NCI-H1048 (cell line): ENCODE measurements at places on chromosomes 6 and 20.

DNA sequence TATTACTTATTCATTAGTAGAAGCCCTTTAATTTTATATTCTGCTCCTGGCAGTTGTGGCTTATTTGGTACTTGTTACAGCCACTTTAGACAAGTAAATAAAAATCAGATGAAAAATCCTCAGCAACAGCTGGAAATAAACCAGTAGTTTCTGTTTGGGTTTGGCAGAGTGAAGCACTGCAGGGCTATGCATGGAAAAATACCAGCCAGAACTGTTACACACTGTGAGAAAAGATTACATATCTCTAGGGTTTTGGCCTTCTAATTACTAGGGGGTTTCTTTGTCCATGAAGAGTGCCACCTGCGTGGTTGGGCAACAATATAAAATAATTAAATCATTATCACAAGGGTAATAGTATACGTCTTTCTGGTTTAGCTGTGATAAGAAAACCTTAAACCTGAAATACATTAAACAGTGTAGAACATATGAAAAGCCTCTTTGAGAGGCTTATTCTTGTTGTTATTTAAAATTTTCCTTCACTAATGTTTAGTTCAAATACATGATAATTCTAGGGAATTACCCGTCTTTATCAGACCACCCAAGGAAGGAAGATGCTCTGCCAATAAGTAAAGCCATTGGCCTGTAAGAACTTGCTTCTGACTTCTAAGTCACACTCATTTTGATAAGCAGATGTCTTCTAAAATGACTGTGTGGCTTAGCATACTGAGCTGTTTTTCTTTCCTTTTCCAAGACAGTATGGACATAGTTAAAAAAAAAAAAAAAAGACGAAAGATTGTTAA, 320.0 kb upstream of the FLRT3 start:
- no peak for DNase-seq

- no peak for DNase-seq
Measured at GRCh38 chr20:50560867-50561266, 50.7 kb downstream of the PTPN1 start.

- no peak for DNase-seq
Measured at GRCh38 chr6:41566961-41567360, 20.8 kb downstream of the FOXP4 start.

- DNase-seq, result no peak
Measured at GRCh38 chr6:1940381-1940780, 305.0 kb downstream of the GMDS start.

DNA sequence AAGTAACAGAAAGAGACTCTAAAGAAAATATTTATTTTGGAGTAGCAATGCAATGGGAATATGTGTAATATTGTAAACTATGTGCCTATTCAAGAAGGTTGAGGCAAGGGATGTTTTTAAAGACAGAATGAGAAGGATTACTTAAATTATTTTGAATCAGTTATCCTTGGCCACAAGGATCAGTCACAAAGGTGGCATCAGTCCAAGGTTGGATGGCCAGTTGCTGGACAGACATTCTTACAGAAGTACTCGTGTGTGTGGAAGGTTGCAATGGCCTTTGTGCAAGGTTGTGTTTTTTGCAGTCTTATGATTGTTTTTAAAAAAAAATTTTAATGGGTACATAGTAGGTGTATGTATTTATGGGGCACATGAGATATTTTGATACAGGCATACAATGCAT, 2.0 kb downstream of the QRSL1 start:
- DNase-seq, result no peak

- DNase-seq, result no peak
Measured at GRCh38 chr6:144675231-144675861, 390.2 kb downstream of the UTRN start.

DNA sequence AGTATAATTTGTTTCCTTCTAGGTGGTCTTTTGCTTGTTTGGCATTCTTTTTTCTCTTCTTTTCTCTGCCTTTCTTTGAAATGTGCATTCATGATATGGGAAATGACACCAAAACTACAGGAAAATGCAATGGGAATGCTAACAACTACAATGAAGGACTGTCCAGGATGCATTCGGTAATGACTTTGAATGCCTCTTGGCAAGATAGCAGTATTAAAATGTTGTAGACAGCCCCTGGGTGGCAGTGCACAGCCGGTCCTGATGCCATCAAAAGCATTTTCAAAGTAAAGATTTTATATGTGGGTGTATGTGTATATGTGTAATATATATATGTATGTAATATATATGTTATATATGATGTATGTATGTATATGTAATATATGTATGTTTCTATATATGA, 218.8 kb upstream of the MMS22L start:
- no peak for DNase-seq

GRCh38 chr6:134114489-134114888, 62.1 kb upstream of the SLC2A12 start:
- DNase-seq, result no peak

DNA sequence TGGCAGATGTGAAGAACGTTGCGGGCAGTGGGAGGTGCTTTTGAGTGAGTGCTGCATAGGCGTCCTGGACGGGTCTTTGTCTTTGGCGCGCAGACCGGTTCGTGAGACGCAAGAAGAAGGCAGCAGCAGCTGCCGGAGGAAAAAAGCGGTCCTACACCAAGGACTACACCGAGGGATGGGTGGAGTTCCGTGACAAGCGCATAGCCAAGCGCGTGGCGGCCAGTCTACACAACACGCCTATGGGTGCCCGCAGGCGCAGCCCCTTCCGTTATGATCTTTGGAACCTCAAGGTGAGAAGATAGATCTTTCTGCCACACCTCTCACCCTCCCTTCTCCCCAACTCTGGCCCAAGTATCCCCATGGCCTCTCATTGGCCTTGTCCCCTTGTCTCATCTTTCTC, 1.1 kb downstream of the ABT1 start:
- DNase-seq, result no peak

DNA sequence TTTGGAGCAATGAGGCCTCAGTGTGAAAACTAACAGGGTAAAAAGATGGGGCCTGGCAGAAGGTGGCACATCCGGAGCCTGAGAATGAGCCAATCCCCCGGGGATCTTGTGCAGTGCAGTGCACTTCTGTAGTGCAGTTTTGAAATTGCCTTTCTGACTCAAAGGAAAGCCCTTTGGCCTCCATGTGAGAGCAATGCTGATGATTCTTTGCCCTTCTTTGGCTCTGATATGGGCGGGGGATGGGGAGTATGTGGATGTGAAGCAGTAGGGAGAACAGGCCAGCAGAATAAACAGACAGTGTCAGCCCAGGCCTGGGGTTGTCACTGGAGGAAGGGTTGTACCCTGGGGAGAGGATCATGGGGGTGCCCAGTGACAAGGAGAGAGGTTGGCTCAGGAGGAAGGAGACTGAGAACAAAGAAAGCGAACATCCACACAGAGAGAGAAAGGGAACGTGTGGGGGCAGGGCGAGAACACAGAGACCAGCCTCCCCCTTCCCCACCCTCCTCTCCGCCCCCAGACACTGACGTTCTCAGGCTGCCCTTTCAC, 351.2 kb downstream of the CDC5L start:
- no peak for DNase-seq

- DNase-seq, result no peak
Measured at GRCh38 chr6:87281426-87281825, 41.0 kb upstream of the SMIM8 start.

DNA sequence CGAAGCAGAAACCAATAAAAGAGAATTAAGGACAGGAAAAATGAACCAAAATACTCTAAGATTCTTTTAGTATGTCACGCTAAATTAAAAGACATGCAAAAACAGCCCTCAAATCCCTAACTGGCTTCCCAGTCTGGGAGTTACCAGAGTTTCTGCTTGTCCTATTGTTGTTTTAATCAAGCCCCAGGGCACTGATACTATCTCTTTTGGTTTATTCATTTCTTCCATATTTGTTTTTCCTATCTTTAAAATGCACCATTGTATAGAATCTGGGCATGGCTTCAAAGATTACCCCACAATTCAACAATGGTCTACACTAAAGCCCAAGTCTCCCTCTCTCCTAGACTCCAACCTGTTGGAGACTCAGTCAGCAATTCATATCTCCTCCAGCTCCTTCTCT, 169.1 kb downstream of the MYLK4 start:
- DNase-seq, result no peak
